ENCODE measurements at places on chromosomes 3 and 15.

- no peak for DNase-seq
Observed at GRCh38 chr15:80619680-80620079, 75.4 kb upstream of the ABHD17C start.

GRCh38 chr15:92273723-92274122, 120.0 kb upstream of the ST8SIA2 start:
- DNase-seq = no peak

- DNase-seq = peak; percentile 36
Observed at GRCh38 chr3:45595364-45596195, 1.0 kb downstream of the LIMD1 start.

GRCh38 chr15:52171386-52171785, 19.8 kb downstream of the GNB5 start:
- no peak for DNase-seq

DNA sequence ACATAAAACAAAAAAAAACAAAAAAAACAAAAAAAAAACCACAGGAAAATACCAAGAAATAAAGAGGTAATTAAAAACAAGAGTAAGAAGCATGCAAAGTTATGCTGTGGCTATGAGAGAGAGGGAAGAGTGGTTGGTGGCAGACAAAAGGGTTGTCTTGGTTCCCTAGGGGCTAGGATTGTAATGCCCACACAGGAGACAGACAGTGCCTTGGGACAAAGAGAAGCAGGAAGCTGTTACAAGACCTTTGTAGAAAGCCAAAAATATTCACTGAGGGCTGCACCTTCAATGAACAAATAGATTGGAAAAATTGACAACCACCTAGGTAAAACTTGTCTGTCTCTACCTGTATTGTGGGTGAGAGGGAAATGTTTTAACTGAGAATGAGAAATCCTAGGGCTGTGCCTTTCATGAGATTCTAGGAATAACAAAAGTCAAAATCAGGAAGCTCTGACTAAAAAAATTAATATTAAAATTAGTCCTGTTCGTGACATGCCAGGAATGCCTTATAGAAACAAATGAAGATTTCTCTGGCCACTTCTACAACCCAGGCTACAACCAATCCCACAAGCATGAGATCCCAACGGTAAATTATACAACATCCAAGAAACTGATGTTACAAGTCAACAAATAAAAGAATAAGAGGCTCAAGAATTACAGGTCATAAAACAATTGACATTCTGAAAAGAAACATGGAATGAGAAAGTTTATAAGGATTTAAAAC, 45.0 kb upstream of the PRICKLE2 start:
- DNase-seq = no peak

DNA sequence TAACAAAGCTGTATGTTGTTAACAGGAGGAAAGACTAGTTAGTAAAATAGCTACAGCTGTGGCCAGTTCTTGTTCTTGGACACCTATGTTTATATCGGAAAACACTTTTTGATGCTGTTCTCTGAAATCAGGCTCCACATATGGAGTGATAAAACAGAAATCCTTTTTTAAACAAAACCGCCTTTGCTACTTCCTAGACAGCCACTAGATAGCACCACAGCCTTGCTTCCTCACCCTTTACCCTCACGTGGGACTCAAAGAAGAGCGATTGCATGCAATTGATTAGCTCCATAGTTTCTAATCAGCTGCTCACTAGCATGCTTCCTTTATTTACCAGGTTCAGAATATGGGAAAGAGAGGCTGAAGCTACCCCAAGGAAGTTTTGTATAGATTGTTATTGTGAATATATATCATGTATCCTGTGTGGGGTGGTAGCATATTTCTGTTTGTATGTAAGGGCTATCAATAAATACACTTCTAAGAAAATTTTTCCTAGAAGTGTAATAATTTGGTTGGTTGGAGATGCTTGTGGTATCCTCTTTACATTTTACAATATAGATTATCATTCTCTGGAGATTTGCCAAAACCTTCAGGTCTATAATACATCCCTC, 4.3 kb upstream of the MTFMT start:
- DNase-seq = no peak

GRCh38 chr3:139291276-139292051, 52.4 kb upstream of the MRPS22 start:
- no peak for DNase-seq

GRCh38 chr3:190265796-190266195, 56.5 kb downstream of the CLDN1 start:
- peak; percentile 73 for DNase-seq

- no peak for DNase-seq
Observed at GRCh38 chr15:55484917-55485672, 22.9 kb downstream of the DNAAF4 start.

- peak; percentile 37 for DNase-seq
Observed at GRCh38 chr15:88454867-88455810, 12.0 kb downstream of the MRPL46 start.

DNA sequence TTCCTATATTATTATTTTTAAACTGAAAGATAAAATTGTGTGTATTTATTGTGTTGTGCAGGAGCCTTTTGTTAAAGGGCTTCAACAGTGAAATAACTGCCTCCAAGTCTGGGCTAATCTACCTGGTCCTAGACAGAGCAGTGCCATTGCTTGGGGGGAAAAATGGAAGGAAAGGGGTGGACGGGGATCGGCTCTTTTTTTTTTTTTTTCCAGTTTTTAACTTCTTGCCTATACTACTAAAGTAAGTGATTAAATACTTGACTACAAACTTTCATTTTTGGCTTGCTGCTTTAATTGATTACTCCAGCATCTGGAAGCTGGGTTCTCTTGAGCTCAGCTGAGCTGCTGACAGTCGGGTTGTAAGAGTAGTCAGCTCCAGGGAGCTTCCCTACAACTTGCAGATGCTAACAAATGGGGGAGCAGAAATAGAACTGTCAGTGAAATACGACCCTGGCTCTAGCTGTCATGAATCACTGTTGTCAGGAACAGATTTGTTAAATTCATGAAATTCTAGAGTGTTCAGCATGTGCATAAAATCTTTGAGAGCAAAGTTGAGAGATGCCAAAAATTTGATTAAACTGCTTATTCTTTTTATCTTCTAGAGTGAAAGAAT, 276.7 kb downstream of the ROBO1 start:
- DNase-seq = no peak

DNA sequence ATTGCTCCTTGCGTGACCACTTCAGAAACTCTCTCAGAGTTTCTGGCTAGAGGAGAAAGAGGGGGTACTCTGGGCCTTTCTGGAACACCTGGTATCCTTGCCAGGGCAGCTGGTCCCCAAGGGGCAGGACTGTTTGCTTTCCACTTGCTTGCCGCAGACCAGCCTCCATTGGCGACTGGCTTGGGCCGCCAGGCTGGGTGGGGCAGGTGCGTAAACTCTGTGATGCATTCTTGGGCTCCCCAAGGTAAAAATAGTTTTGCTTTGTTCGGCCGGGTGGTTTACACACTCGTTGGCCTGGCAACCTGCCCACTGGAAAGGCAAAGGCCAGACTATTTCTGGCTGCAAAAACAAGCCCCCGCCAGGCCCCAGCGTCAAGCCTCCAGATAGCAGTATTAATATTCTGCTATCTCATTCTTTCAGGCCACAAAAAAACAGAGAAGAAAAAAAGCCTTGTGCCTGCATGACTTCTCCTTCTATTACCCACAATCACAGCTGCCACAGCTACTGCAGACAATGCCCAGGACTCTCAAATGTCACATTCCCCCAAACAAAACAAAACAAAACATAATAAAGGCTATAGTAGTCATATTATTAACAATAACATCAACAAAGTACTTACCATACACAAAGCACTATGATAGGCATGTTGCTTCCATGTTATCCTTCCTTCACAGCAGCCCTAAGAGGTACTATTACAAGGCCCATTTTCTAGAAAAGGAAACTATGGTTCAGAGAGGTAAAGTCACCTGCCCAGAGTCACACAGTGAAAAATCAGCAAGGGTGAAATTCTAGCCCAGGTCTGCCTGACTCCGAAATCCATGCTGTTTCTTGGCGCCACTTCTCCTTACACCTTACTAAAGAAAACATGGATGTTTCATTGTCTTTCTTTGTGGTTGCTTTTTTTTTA, 14.0 kb upstream of the SSUH2 start:
- peak; percentile 15 for DNase-seq

DNA sequence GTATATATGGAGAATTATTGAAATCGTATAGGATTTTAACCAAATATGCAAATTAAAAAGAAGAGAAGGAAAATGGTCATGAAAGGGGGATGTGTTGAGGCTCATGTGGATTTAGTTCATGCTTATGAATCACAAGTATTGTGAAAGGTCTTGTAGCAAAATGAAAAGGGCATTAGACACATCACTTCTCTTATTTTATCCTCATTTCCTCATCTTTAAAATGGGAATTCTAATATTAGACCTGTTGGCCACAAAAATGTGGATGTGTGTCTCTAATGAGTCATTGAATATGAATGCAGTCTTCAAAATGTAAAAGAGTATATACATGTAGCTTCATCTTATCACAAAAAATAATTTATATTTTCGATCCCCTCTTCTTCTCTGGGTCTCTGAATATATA, 14.9 kb upstream of the ALCAM start:
- no peak for DNase-seq

DNA sequence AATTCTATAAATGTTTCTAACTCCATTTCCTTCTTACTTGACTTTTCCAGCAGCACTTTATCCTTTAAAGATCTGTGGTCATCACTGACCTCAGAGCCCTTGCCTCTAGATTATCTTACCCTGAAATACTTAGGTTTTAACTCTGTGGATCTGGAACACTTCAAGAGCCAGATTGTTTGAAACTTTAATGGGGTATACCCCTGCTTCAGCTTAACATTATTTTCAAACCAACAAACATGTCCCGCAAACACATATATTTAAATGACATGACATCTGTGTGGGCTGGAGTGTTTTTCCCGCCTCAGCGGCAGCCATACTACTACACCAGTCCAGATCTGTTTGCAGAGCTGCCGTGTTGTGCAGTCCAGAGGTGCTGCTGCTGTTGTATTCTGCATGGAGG, 252.0 kb upstream of the TPM1 start:
- no peak for DNase-seq

- no peak for DNase-seq
Observed at GRCh38 chr3:187618722-187619121, 51.5 kb downstream of the SST start.

- DNase-seq = no peak
Observed at GRCh38 chr15:42593143-42593542, 17.7 kb downstream of the STARD9 start.
